Osteoblast (primary cell): ENCODE measurements at places on chromosomes 1 and 21. TPM values are rescaled to one million over a fixed set of nuclear protein-coding genes. Genes with fewer than 3 reads are reported as not detected.

- H3K36me3 ChIP-seq = no peaks in the 10 kb centered on the region
- no peak overlapping the region for H3K4me3 ChIP-seq
- no peak overlapping the region for H3K27ac ChIP-seq
- no peaks in the 10 kb centered on the region for H3K27me3 ChIP-seq
- peaks cover 7% of the 10 kb centered on the region for H3K4me1 ChIP-seq
Measured at GRCh38 chr21:37437376-37438080, 71.0 kb downstream of the DYRK1A start.

DNA sequence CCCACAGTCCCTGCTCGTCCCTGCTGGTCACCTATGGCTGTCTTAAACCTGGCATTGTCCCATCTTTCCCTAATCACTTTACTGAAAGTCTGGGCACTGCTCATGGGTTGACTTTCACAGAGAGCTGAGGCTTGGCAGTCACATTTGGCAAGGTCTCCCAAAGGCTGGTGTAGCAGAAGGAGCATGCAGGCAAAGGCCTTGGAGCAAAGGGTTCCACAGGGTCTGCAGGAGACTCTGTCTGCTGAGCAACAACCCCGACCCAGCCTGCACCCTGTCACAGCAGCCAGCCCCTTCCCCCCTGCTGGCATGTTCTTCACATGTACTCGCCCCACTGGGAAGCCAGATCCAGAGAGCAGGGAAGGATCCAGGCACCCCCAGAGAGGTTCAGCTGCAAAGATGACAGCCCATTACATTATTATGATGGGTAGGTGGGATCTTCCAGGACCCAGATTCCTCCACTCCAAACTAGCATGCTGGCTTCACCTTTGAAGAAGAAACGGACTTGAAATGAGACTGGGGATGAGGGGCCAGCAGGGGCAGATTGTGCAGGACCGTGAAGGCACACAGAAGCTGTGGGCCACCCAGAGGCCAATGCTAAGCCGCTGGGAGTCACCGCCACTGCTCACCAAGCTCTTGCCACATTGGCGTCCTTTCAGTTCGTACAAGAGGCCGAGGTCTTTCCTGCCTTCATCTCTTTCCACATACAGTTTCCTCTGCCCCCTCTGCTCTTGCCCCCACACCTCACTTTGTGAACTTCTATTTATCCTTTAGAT lies 14.2 kb upstream of the TMEM125 start:
- peaks cover 24% of the 10 kb centered on the region for H3K27me3 ChIP-seq
- no peak overlapping the region for H3K4me3 ChIP-seq
- H3K4me1 ChIP-seq = no peaks in the 10 kb centered on the region
- H3K36me3 ChIP-seq = no peaks in the 10 kb centered on the region

DNA sequence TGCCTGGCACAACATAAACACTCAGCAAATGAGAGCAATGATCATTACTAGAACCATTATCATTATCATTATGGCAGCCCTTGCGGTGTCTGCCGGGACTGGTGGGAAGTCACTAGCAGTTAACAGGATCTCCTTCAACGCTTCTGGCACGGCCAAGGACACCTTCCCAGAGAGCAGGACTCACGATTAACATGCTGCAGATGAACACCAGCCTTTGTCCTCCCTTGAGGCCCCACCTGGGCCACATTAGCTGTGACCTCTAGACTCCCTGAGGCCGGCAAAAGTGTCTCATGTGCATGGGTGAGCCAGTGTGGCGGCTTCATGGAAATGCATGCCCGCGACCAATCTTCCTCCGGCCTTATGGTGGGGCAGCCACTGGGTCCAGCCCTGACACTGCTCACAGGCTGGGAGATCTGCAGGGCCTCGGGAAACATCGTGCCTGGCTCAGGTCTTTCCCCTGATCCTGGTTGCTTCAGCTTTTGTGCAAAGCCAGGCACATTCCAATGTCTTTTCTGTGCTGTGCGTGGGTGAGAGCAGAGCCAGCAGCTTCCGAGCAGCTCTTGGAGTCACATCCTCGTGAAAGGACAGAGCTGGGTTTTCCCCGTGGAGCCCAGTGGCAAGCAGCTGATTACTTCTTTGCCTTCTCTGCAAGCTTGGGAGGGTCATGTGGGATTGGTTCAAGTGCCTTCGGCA lies 107.3 kb downstream of the HMGB4 start:
- H3K27ac ChIP-seq = no peak overlapping the region
- no peaks in the 10 kb centered on the region for H3K36me3 ChIP-seq
- DNase-seq = no peak
- no peaks in the 10 kb centered on the region for H3K27me3 ChIP-seq
- no peaks in the 10 kb centered on the region for H3K4me1 ChIP-seq
- H3K4me3 ChIP-seq = no peak overlapping the region

DNA sequence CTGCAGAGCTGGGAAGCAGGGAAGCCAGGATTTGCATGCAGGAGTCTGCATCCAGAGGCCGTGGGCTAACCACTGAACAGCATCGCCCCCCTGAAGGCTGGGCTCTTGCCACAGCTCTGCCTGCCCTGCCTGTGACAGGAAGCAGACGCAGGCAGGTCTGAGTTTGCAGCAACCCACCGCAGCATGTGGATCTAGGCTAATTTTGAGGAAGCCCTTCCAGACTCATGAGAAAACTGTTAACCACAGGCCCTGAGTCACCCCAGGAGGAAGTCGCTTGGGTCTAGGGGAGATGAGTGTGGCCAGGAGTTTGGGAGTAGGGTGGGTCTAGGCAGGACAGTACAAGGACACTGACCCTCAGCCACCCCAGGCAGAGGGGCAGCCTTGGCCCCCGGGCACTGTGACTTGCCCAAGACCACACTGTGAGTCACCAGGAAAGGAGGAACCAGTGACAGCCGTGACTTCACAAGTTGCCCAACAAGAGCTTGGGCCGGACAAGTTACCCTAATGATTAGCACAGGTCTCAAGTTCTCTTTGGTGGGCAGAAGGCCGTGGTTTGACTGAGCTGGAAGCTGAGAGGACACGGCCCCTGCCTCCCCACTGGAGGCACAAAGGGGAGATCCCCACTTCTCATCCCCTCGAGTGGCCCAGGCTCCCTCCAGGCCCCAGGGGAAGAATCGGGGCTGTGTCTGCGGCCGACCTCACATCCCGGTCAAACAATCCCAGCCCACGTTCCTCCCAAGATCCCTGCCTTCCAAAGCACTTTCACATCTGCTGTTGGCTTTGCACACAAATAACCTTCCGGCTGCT lies 826 bp downstream of the LAPTM5 start:
- DNase-seq = peak; percentile 98
- peaks cover 2% of the 10 kb centered on the region for H3K27me3 ChIP-seq
- peak overlapping the region; percentile 86 for H3K27ac ChIP-seq
- no peaks in the 10 kb centered on the region for H3K36me3 ChIP-seq
- H3K4me3 ChIP-seq = peak overlapping the region; percentile 48
- peaks cover 26% of the 10 kb centered on the region for H3K4me1 ChIP-seq

DNA sequence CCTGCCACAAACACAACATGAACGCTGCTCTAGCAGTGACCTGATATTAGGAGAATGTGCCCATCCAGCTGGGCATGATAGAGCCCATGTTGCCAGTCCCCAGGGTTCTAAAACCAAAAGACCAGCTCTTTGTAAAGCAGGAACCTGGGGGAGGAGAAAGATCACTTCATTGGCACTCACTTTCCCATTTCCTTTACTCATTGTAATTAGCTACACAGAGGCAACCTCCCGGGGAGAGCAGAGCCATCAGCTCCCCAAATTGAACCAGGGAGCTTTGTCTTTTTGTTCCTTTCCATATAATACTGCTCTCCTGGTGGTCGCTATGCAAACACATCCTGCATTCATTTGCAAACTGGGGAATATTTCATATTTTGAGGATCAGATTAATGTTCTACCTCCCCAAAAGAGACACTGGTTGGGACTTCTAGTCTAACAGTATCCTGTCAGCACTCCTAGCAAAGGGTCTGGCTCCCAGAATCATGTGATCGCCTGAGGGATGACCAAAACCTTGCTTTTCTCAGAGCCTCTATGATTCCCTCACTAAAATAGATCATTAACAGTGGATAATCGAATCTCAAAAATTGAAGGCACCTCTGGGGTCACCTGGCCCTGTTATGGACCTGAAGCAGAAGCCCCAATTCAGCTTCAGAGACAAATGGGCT lies 76.7 kb upstream of the CD1D start:
- H3K4me3 ChIP-seq = no peak overlapping the region
- no peak overlapping the region for H3K27ac ChIP-seq
- H3K27me3 ChIP-seq = peaks cover 13% of the 10 kb centered on the region
- peaks cover 11% of the 10 kb centered on the region for H3K4me1 ChIP-seq
- H3K36me3 ChIP-seq = no peaks in the 10 kb centered on the region

DNA sequence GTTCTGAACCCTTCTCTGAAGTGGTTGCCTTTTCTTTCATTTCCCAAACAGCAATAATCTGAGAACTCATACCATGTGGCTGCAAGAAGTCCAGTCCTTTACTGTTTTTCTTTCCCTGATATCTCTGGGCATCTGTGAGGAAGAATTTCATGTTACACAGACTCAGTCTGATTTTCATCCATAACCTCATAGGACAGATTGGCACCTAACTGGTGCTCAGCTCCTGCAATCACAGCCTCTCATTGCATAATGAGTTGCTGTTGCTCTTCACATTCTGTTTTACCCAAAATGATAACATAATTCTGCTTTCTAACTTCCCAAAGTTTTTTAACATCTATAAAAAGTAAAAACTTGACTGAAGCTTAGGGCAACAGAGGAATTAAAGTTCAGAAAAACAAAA lies 472.2 kb upstream of the PBX1 start:
- no peaks in the 10 kb centered on the region for H3K4me1 ChIP-seq
- DNase-seq = no peak
- H3K27ac ChIP-seq = no peak overlapping the region

DNA sequence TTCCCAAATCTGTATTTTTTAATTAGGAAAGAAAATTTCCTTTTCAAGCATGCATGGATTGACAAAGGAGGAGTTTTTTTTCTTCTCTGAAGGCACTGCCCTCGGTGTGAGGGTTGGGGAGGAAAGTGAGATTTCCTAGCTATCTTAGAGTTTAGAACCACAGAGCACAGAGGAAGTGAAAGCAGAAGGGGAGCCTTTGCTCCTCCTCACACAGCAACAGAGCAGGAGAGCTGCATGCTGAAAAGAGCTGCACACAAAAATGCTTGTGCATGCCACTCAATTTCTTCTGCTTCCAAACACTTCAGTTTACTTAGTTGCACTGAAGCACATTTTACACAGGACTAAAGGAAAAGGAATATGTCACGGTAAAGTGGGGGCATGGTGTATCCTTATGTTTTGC lies 308.1 kb downstream of the GPATCH2 start:
- H3K27ac ChIP-seq = no peak overlapping the region
- H3K4me1 ChIP-seq = no peaks in the 10 kb centered on the region
- no peak overlapping the region for H3K4me3 ChIP-seq
- no peaks in the 10 kb centered on the region for H3K27me3 ChIP-seq

DNA sequence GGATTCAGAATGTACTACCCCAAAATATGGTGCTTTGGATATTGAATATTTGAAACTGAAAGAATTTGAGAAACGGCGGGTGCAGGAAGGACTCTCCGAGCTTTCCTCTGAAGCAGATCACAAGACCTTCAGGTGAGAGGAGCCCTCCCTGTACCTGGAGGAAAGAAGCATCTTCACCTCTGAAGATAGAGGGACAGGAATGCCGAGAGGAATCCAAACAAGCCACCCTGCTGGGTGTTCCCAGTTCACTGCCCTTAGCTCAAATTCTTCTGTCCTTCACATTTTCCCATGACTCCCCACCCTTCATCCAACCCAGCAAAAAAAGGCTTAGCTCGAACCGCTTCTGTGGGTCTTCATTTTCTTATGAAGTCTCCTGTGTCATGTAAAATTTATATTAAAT lies 18.2 kb upstream of the PADI2 start:
- H3K27me3 ChIP-seq = no peaks in the 10 kb centered on the region
- H3K36me3 ChIP-seq = no peaks in the 10 kb centered on the region
- no peaks in the 10 kb centered on the region for H3K4me1 ChIP-seq
- H3K4me3 ChIP-seq = no peak overlapping the region

GRCh38 chr1:158146739-158147138 lies 34.0 kb upstream of the CD1D start:
- no peaks in the 10 kb centered on the region for H3K27me3 ChIP-seq
- H3K4me1 ChIP-seq = peaks cover 13% of the 10 kb centered on the region
- no peaks in the 10 kb centered on the region for H3K36me3 ChIP-seq
- no peak overlapping the region for H3K4me3 ChIP-seq
- no peak overlapping the region for H3K27ac ChIP-seq
- DNase-seq = no peak

DNA sequence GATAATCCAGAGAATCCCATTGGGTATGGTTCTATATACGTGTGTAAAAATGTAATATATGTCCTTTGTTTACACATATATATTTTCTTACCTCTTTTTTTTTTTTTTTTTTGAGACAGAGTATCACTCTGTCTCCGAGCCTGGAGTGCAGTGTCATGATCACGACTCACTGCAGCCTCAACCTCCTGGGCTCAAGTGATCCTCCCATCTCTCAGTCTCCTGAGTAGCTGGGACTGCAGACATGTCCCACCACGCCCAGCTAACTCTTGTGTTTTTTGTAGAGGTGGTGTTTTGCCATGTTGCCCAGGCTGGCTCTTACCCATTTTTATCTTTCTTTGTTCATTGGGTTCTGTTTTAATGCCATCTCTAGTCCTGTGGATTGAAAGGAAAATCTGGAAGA lies 59.5 kb downstream of the ZBTB17 start:
- H3K4me3 ChIP-seq = peak overlapping the region; percentile 54
- H3K36me3 ChIP-seq = peaks cover 16% of the 10 kb centered on the region
- peaks cover 31% of the 10 kb centered on the region for H3K4me1 ChIP-seq

DNA sequence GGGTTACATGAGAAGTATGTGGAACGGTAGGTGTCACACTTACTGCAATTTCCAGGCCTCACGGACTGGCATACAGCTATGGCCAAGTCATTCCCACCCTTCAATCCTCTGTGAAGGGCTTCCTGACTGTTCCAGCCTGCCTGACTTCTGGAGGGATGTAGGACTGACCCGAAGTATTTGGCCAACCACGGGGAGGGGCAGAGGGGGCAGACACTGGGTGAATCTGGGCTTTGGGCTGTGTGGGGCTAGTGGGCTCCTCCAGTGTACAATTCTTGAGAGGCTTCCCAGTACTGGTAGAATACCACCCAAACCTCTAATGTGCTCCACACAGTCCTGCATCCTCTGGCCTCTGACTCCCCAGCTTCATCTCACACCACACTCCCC lies 78.2 kb downstream of the FAM78B start:
- H3K4me1 ChIP-seq = no peaks in the 10 kb centered on the region
- no peak overlapping the region for H3K4me3 ChIP-seq
- no peaks in the 10 kb centered on the region for H3K27me3 ChIP-seq
- DNase-seq = no peak

GRCh38 chr1:81197591-81197990 lies 603.1 kb upstream of the ADGRL2 start:
- no peak overlapping the region for H3K4me3 ChIP-seq
- DNase-seq = no peak
- no peak overlapping the region for H3K27ac ChIP-seq
- H3K4me1 ChIP-seq = no peaks in the 10 kb centered on the region

GRCh38 chr1:21027805-21028204 lies 148.9 kb downstream of the EIF4G3 start:
- no peaks in the 10 kb centered on the region for H3K27me3 ChIP-seq
- H3K27ac ChIP-seq = no peak overlapping the region
- peaks cover 5% of the 10 kb centered on the region for H3K4me1 ChIP-seq

GRCh38 chr1:93015590-93015989 lies 54.3 kb upstream of the DIPK1A start:
- peaks cover 17% of the 10 kb centered on the region for H3K4me1 ChIP-seq
- H3K27me3 ChIP-seq = peaks cover 24% of the 10 kb centered on the region
- DNase-seq = no peak
- H3K4me3 ChIP-seq = peak overlapping the region; percentile 12

C21orf58 gene
- total RNA-seq = 2.2 and 3.2 TPM in 2 replicates

FCER1A gene
- total RNA-seq = not detected in 2 replicates

CD5L gene
- not detected in 2 replicates for total RNA-seq

TRIM63 gene
- total RNA-seq = under 0.01 and 0.36 TPM in 2 replicates

TMEM52 gene
- not detected in 2 replicates for total RNA-seq

RGS13 gene
- total RNA-seq = not detected in 2 replicates

ANGPTL7 gene
- total RNA-seq = under 0.01 TPM in 1 of 2 replicates, not detected in the other
